ENCODE measurements at places on chromosomes 7 and 10. TPM values are rescaled to one million over a fixed set of nuclear protein-coding genes. Genes with fewer than 3 reads are reported as not detected.

DNA sequence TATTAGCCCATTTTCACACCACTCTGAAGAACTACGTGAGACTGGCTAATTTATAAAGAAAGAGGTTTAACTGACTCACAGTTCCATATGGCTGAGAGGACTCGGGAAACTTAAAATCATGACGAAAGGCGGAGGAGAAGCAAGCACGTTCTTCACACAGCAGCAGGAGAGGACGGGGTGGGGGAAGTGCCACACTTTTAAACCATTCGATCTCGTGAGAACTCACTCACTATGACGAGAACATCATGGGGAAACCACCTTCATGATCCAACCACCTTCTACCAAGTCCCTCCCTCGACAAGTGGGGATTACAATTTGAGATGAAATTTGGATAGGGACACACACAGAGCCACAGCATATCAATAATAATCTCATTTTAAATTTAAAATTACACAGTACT lies 80.2 kb downstream of the VWDE start:
- no peak for DNase-seq

GRCh38 chr7:80618096-80618495 lies 20.3 kb upstream of the CD36 start:
- no peak for DNase-seq

- DNase-seq: no peak
Measured at GRCh38 chr10:86327954-86328725, 38.5 kb downstream of the GRID1 start.

Gene GCK
- polyA plus RNA-seq: 2.1 TPM

Gene HOXA5
- 1.6 TPM for polyA plus RNA-seq

Gene HTRA1
- polyA plus RNA-seq: 324 TPM
